Stimulated activated CD4-positive, alpha-beta T cell treated with anti-CD3 and anti-CD28 coated beads, Interleukin-15, amount 100 ng/mL, for 1 hour (primary cell): ENCODE measurements at places on chromosomes 1 and 21.

- no peak for DNase-seq
Measured at GRCh38 chr1:81974883-81975555, 174.3 kb downstream of the ADGRL2 start.

DNA sequence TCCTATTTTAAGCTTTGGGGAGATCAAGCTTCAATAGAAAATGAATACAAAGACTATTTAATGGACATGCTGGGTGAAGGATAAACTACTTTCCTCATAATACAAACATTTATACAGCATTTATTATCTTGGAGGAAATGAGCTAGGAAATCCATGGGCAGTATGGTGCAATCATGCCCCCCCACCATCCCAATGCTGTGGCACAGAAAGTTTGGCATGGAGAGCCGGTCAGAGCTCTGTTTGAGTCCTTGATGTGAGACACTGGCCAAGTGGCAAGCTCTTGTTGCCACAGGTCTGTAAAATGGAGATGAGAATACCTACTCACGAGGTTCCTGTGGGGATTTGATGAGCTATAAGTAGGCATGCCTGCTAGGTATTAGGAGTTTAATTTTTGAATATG, 120.6 kb downstream of the MAB21L3 start:
- no peak for DNase-seq

DNA sequence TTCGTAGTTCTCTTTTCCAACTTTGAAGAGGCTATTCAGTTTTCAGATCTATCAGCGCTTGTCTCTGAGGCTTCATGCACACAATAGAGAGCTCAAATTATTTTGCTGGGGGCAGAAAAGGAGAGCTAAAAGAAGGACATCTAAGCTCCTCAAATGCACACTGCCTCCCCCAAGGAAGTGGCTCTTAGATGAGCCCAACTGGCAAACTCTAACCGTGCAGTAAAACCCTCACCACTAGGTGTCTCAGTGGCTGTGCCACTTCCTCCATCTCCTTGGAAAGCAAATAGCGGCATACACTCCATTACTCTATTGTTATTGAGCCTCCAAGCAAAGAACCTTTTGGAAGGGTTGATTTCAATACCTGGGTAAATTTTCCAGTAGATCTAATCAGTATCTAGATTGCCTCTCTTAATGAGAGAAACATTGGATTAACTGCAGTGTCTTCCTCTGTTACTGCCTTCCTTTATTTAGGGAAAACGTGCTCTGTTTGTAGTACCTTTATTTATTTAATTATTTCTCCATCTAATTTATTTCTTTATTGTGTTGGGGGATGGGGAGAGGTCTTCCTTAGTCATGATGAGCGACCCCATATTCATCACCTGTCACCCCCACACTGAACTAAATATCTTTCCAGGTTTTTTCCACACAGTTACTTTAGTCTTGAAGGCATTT, 9.2 kb upstream of the SFPQ start:
- DNase-seq = peak; percentile 54

- DNase-seq = no peak
Measured at GRCh38 chr1:147480565-147480935, 60.8 kb upstream of the BCL9 start.

GRCh38 chr1:158026651-158027050, 33.2 kb downstream of the KIRREL1 start:
- DNase-seq = no peak

DNA sequence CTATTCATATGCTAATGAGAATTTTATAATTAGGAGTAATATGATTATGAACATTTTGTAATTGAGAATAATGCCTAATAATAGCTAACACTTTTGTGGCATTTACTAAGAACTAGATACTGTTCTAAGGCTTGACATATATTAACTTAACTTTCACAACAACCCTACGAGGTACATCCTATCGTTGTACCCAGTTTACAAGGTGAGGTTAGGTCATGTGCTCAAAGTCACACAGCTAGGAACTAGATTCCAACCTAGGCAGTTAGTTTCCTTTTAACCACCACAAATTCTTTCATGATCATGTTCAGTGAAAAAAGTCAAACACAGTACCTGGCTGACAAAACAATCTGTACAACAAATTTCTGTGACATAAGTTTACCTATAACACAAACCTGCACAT, 13.0 kb upstream of the ERRFI1 start:
- no peak for DNase-seq

GRCh38 chr1:31736675-31737074, 27.5 kb downstream of the ADGRB2 start:
- DNase-seq = no peak

- DNase-seq = no peak
Measured at GRCh38 chr1:102751111-102751510, 357.2 kb downstream of the COL11A1 start.
